ENCODE measurements at places on chromosomes 6 and 20. TPM values are rescaled to one million over a fixed set of nuclear protein-coding genes. Genes with fewer than 3 reads are reported as not detected.

DNA sequence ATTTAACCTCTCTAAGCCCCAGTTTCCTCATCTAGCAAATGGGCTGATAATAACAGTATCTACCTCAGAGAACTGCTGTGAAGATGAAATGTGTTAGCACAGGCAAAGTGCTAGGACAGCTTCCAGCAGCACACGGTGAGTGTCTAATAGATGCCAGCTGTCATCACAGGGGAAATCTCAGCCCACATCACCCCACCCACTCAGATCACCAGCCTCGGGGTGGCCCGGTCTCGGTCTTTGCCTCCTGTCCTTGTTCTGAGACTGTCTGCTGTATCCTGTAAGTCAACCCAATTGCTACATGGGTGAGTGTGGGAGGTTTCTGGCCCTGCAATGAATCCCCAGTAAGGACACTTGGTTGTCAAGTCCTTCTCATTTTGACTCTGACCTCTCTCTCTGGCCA lies 99.5 kb upstream of the ZNFX1 start:
- DNase-seq = no peak

DNA sequence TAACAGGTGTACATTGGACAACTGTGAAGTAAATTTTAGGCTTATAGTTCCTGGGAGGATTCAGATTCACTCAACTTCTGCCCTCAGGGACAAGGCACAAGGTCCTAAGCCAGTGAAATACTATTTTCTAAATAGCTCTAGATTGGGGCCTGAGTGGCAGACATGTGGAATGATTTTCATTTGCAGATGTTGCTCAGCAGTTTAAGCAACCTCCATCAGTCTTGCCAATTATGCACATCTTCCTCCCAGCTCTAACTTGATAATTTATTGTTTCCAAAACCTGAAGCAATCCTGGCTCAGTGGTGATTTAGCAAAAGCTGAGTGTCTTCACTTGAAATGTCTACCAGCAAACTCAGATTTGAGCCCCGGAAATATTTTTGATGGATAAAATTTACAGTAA lies 116.2 kb downstream of the SCP2D1 start:
- DNase-seq = no peak

DNA sequence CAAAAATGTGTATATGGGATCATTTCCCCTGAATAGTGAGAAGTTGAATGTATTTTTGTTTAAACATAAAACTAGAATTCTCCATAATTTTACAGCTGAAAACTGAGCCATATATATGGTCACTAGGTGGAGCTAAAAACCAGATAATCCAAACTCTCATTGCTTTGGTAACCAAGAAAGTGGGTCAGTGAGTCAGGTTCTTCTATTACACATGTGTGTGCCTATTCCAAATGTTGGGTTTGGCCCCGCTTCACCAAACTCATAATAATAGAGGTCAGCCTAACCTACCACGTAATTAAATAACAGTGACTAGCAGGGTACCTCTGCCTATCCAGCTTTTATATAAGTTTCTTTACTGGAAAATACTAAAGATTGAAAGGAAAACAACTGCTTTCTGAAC lies 19.3 kb upstream of the RNGTT start:
- DNase-seq = no peak

MUCL3 gene
- not detected for total RNA-seq

ASIP gene
- total RNA-seq = not detected
